ENCODE measurements at places on chromosomes 11 and 22.

GRCh38 chr22:17782621-17783020 is 8.4 kb upstream of the BID start:
- no peak for DNase-seq

- no peak for DNase-seq
Measured at GRCh38 chr11:1958367-1958766, 11.2 kb downstream of the MRPL23 start.

DNA sequence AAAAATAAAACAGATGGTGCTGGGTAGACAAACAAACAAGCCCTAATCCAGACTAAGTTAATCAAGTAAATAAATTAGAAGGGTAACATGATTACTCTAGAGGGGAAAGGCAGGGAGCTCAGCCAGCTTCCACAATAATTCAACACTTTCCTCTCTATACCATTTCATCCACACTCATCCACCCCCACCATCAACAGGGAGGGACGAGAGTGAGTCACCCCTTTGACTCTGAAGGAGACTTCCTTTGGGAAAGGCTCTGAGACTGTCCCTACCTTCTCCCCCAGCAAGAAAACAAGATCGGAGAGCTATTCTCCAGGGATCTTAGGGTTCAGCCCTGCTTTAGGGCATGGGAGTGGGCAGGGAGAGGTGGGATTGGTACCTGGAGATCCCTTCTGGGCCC is 33.1 kb downstream of the TRIM66 start:
- no peak for DNase-seq

- DNase-seq: no peak
Measured at GRCh38 chr22:28102151-28102812, 183.2 kb upstream of the PITPNB start.

DNA sequence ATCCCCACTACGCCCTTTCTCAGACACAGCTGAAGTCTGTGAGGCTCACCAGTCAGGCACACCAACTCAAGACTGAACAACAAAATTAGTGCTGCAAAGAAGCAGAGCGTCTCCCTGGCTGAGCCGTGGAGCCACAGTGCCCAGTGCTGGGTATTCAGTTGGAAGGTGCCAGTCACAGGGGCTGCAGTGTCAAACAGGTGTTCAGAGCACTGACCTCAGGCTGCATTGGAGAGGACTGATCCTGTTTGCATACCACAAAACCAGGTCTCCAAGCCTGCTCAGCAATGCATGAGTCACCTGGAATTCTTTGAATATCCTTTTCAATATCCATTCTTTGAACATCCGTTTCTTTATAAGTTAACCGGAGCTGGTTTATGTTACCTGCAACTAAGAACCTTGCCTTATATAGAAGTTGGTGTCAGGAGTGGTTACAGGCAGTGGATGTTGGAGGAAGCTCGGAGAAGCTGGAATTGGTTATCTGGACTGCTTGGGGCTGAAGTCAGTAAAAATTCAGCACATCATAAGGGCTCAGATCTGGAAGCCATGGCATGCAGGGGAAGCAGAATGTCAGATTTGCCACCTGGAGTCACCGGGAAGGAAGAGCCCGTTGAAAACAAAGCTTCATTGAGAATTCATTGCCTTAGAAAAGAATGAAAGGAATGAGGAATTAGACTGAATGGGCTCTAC is 30.3 kb downstream of the PDGFB start:
- DNase-seq: no peak

DNA sequence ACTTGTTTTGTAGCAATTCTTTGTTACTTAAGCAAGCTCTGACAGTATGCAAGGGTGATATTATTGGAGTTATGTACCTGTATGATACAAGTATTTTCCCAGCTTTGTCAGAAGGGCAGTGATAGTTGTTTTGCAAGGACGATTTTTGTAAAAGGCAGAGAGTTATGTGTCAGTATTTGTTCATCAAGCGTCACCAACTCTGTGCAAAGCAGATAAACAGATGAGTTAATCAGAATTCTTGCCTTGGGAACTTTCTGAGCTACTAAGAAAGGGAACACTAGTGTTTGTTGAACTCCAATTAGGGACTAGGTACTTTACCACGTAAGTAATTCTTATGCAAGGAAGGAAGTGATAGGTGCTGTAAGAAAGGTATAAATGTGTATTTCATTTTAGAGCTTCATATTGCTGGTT is 1.4 kb downstream of the USP47 start:
- no peak for DNase-seq

DNA sequence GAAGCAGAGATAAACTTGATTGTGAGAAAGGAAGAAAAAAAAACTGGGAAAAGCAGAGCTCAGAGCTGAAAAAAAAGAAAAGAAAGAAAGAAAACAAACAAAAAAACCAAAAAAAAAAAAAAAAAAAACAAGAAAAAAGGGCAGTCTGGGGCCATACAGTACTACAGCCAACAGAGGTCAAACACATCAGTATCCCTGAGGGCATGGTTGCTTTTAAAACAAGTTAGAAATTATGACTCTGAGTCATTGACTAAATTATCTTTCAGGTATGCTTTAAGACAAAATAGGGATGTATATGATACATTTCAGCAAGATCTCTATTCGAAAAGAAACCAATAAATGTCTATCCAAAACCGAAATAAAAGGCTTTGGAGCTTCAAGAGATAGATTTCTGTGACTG is 37.1 kb upstream of the TLCD5 start:
- no peak for DNase-seq

GRCh38 chr22:17012267-17012666 is 4.2 kb upstream of the GAB4 start:
- no peak for DNase-seq

- no peak for DNase-seq
Measured at GRCh38 chr11:106381895-106382294, 304.4 kb downstream of the AASDHPPT start.

Measured in activated CD8-positive, alpha-beta memory T cell treated with anti-CD3 and anti-CD28 coated beads, Interleukin-2, amount 50 U/mL, for 4 hours (primary cell).